ENCODE measurements at places on chromosomes 7 and 10. TPM values are rescaled to one million over a fixed set of nuclear protein-coding genes. Genes with fewer than 3 reads are reported as not detected.
A peak's percentile ranks its signal among the peaks of the same experiment; 100 is the strongest.

- DNase-seq = no peak
Observed at GRCh38 chr10:44316187-44316921, 68.5 kb downstream of the CXCL12 start.

- DNase-seq = no peak
Observed at GRCh38 chr10:103853428-103854264, 1.7 kb downstream of the SH3PXD2A start.

- no peak for DNase-seq
Observed at GRCh38 chr7:157650801-157651200, 314.0 kb downstream of the DNAJB6 start.

DNA sequence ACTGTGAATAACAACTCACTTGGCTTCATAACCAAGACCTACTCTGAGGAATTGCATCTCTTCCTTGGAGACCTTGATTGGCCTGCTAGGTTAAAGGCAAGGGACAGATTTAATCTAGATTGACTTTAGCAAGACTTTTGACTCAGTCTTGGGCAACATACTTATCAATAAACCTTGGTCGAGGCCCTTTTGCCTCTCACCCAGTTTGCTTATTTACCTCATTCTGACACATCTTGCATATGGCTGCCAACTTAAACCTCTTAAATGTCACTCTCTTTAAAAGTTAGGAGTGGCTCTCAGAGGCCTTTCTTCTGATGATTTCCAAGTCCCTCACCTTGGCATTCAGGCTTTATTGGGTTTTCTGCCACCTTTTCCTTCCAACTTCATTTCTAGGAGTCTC lies 124.5 kb downstream of the BAMBI start:
- no peak for DNase-seq

- DNase-seq = no peak
Observed at GRCh38 chr10:3949711-3950110, 164.7 kb upstream of the KLF6 start.

- DNase-seq = peak; percentile 15
Observed at GRCh38 chr7:65832281-65832680, 40.6 kb upstream of the VKORC1L1 start.

GRCh38 chr7:18241543-18242231 lies 214.0 kb upstream of the PRPS1L1 start:
- DNase-seq = no peak

- peak; percentile 6 for DNase-seq
Observed at GRCh38 chr10:96858706-96859050, 26.6 kb downstream of the LCOR start.

DNA sequence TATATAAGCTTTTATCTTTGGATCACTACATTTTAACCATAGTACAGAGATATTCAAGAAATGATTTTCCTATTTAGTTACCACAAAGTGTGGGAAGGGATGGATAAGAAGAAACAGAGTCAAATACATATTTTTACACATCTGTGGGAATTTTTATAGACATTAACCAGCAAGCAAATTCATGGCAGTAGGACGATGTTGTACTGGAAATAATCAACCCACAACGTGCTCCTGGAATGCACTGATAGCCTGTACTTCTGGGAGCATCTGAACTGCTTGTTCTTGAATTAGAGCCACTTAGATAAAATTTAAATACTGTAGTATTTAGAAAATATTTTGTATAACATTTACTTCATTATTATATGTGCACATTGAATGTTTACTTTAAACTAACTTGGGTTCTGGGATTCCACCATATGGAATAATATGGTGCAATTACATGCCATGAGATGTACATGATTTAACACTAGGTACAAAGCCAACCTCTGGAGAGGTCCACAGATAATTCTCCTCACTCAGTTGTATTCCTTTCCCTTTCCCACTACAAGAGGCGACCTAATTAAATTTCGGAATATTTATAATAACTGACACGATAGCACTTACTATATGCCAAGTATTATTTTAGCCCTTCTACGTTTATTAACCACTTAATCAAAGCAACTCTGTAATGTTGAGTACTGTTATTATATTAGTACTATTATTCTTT lies 164.9 kb upstream of the HGF start:
- no peak for DNase-seq

DNA sequence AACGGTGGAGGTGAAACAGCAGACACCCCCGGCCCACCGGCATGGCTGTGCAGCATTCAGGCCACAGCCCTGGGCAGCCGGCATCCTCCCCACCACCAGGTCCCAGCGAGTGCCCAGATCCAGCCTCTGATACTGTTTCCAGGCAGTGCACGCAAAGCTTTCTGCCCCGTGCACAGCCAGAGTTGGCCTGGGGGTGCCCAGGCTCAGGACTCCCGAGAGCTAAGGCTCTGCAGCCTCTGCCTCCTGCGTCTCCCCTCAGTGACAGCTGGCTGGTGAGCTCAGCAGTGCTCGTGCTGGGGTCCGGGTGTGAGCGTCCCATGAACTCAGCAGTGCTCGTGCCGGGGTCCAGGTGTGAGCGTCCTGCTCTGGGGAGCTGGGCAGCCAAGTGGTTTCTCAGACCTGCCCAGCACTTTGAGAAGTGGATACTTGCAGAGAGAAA lies 65.4 kb downstream of the CFAP46 start:
- no peak for DNase-seq

DNA sequence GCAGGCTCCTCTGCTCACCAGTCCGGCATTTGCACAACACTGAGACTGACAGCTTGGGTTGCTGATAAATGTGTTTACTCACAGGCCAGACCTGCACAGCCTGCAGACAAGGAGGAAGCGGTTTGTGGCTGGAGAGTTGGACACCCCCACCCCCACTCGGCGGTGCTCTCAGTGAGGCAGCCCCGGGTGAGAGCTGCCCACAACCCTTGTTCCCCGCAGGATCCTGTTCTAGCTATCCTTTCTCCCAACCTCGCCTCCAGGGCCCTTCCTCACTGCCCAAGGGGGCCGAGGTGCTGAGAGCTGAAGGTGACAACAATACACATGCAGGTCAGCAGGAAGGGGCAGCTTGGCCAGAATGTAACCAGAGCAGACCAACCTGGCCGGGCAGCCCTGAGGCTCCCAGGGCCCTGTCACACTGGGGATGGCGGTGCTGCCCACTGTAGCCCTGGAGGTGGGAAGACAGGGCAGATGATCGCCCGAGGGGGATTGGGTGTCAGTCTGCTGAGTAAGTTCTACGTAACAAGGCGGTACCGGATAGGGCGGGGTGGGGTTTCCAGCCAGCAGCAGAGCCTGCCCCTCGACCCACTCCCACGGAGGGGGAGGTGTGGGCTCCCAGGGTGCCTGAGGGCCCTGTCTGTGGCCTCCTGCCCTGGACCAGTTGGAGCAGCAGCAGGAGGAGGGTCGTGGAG lies 2.1 kb upstream of the ADAM8 start:
- DNase-seq = peak; percentile 63

DNA sequence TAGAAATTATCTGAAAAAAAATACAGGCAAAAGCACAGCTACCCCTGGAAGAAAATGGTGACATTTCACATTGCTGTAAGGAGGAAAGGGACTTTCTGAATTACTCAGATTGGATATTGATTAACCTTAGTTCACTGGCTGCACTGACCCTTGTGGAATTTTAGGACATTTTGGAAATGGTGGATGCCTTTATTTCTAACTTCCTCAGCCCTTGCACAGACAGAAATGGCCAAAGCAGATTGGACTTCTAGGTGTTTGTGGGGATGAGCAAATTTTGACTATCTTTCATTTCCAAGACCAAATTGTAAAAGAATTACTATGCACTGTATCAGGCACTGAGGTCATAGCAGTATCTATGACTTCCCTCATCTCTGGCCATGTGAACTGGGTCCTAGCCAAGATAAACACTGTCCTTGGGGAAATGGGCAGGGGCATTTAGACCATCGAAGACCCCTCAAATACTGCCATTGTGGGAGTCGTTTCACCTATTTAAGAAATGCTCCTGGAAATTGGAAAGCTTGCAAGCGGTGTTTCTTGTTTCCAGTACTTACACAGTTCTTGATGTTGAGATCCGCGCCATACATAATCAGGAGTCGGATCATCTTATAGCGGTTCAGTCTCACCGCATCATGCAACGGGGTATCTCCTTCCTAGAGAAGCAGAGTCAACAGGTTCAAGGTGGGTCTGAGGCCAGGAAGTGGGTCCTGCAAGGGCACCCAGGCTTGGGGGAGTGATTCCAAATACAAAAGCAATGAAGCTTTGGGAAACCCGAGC lies 5.7 kb downstream of the ANKRD1 start:
- DNase-seq = no peak

GRCh38 chr7:137846549-137846826 lies 286 bp downstream of the DGKI start:
- DNase-seq = no peak

DNA sequence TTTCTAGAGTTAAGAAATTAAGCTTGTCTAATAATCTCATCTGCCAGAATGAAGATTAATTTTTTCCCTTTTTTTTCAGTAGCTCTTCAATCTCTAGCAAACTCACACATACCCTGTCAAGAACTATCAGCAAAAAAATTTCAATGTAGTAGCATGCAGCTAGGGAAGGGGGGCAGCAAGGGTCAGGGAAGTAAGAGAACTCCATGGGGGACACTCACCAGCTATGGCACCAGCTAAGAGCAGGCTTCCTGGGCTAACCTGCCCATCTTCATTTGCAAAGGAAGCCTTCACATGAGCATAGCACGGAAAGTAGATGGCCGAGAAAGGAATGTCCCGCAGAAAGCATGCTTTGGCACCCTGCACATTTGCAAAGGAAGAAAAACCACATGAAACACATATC lies 190.4 kb downstream of the SLC25A13 start:
- no peak for DNase-seq

- DNase-seq = no peak
Observed at GRCh38 chr10:130491693-130492050, 355.5 kb downstream of the GLRX3 start.

DNA sequence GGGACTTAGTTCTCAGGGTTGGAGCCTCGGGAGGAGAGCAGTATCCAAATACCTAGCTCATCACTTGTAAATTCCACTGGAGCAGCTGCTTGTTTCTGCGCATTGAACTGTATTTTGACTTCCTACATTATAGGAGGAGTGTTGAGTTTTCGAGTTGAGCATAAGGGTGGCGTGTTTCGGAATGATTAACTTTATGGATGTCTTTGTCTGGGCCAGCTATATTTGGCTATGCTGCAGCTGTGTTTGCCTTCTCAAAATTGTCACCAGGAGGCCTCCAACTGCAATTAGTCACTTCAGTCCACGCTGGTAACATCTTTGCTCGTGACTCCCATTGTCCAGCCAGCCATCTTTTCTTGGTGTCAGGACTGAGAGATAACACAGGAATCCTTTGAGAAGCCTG lies 9.1 kb downstream of the CELF2 start:
- no peak for DNase-seq

DNA sequence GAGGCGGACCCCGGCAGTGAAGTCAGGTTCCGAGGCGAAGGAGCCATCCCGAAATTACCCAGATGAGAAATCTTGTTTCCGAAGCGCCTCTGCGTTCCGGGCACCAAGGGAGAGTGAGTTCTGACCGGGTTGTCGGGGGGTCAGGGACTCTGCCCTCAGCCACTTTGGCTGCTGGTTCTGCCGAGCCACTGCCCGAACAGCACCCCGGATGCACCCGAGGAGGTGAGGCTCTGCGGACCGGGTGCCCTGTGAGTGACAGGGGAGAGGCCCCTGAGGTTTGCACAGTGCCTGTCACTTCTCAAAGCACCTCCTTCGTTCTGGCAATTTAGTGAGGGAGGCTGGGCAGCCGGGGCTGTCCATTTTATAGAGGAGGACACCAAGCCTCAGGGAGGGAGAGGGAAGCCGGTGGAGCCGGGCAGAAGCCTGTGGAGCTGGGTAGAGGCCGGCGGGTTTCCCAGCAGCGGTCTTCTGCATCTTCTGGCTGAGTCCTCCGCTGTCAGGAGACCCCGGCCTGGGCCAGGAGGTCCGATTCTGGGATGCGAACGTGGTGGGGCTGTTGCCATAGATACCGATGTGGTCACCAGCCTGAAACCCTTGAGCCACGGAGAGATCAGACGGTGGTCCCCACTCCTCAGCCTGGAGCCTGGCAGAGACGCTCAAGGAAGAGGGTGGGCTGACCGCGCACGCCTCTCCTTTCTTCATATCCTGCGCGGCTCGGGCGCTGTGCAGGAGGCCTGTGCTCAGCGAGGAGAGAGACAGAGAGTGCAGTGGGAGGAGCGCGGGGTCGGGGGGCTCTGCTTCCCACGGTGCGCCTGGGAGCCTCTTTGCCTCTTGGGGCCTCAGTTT lies 18.9 kb upstream of the SHH start:
- no peak for DNase-seq

DNA sequence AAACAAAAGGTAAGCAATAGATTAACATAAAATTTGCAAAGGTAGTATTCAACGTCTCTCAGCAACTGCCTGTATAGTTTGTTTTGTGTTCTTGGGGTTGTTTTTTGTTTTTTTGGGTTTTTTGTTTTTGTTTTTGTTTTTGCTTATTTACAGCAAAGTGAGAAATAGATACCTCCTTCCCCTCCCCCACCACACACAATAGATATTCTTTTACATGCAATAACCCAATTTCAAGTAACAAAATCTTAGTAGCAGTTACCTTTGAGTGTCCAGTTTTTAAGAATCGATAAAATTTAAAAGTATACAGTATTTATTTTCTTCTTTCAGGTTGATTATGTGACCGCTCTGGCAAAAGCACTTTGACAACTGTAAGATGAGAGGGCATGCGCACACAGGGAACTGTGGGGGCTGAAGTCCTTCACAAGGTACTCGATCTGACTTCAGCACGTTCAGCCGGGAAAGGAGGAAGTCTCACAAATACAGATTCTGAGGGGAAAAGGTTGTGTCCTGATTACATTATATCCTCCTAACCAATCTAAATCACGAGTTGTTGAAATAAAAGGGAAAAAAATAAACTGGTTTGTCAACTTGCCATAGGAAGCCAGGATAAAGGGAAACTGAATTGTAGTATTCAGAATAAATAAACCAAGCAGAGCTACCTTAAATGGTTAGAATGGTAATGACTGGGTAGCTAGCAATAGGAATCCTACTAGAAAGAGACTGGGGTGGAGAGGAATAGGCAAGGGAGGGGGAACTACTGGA lies 47.8 kb downstream of the CPEB3 start:
- DNase-seq = peak; percentile 27

GRCh38 chr7:44194069-44194468 lies 4.8 kb upstream of the GCK start:
- DNase-seq = peak; percentile 17

DNA sequence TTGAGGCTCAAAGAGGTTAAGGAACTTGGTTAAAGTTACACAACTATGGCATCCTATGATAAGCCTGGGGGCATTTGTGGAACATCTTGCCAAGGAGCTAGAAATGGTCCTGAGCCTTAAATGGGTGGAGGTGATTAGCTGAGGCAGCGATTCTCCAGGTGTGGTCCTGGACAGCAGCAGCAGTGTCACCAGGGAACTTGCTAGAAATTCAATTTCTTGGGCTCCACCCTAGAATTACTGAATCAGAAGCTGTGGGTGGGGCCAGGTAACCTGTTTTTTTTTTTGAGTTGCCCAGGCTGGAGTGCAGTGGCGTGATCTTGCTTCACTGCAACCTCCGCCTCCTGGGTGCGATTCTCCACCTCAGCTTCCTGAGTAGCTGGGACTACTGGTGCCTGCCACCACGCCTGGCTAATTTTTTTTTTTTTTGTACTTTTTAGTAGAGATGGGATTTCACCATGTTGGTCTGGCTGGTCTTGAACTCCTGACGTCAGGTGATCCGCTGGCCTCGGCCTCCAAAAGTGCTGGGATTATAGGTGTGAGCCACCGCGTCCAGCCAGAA lies 13.1 kb downstream of the RPS24 start:
- no peak for DNase-seq

LGI1 gene
- total RNA-seq = not detected

WAPL gene
- 34.1 TPM for total RNA-seq

LIPK gene
- not detected for total RNA-seq

KIF11 gene
- 33.4 TPM for total RNA-seq

ACADSB gene
- 23.1 TPM for total RNA-seq

DAGLB gene
- total RNA-seq = 34.9 TPM

NEUROG3 gene
- not detected for total RNA-seq

All from HFFc6 (cell line).